Activated CD8-positive, alpha-beta memory T cell treated with anti-CD3 and anti-CD28 coated beads for 4 hours (primary cell): ENCODE measurements at places on chromosomes 6 and 20.
A peak's percentile ranks its signal among the peaks of the same experiment; 100 is the strongest.

GRCh38 chr6:152050451-152051195 is 243.1 kb downstream of the ESR1 start:
- DNase-seq: no peak

DNA sequence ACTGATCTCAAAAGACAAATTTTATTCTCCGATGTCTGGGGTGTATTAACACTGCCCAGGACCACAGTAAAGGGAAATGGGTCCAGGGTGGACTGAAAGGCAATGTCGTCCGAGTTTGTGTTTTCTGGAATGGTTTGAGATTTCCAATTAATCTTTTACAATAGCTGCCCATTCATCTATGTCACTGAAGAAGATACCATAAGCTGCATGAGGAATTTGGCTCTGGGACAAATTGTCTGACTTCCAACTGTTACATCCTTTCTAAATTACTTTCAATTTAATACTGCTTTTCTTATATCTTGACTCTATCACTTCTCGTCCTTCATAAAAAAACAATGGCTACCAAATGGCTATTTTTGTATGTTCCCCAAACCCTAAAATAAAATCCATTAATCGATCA is 130.7 kb upstream of the KCNK16 start:
- no peak for DNase-seq

DNA sequence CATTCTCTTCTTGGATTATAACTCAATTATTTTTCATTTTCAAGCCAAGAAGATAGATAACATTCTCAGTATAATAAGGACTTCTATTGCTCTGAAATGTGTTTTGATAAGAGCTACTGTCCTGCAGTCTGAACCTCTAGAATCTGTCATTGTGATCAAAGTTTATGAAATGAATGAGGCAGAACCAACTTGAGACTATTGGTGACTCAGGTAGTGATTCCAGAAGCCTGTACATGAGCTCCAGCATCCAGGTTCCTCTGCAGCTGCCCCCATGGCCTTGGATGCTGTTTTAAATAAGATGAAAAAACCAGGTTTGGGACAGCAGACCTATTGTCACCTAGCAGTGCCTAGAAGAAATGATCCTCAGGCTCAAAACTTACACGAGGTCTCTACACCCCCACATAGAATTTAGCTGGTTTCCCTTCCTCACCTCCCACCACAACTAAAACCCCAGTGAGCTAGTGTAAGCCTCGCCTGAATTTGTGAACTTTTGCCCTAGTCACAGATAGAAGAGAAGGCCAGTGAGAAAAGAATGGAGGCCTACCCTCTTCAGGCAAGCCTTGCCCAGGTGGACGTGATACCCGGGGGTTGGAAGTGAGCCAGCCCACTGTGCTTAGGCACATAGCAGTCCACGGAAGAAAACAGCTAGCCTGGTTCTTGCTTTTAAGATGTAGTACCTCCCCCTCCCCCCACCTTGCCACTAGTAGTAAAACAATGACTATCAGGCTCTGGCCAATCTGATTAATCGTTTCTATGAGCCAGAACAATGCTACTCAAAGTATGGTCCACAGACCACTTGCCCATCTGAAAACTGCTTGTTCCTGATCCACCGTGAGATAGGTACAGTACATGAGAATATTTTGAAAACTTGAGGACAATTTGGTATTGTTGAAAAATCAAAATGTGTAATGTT is 73.0 kb upstream of the SYNJ2 start:
- no peak for DNase-seq

DNA sequence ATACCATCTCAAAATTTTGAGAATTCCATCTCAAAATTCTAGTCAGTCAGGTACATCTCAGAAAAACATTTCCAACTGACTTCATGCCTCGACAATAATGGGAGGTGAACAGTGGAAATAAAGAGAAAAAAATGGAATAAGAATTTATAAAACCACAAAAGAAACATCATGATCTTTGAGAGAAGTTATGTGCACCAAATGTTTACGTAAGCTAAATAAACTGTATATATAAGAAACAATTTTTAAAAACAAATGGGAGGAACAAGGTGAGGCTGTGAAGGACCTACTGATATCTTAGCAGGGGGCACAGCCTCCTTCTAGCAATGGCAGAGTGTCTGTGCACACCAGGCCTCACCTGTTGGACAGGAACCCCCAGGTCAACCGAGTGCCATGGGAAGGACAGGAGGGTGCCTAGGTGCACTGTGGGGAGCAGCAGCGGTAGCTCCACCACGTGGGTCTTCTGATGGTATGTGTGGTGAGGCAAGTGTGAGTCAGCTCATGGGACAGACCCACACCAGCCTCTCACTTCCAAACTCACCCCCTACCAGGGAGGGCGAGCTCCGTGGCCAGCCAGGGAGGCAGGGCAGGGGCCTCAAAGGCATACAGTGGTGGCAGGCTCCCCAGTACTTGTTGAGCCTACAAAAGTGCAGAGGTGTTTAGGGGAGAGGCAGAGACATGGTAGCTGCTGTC is 23.2 kb downstream of the DIDO1 start:
- no peak for DNase-seq

DNA sequence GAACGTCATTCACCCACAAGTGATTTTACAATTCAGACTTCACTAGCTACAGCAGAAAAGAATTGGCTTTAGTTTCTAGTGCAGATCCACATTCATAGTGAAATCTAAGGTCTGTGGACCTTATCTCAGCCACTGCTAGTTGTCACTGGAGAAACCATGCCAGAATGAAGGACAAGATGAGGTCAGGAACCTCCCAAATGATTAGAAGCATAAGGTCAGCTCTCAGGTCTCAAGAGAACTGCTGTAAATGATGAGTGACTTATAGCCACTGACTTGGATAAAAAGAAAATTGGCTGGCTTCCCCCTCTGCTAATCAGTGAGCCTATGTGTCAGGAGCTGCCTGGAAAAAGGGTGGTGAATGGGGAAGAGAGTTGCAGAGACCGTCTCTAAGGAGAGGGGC is 265.3 kb upstream of the BMP2 start:
- DNase-seq: no peak

DNA sequence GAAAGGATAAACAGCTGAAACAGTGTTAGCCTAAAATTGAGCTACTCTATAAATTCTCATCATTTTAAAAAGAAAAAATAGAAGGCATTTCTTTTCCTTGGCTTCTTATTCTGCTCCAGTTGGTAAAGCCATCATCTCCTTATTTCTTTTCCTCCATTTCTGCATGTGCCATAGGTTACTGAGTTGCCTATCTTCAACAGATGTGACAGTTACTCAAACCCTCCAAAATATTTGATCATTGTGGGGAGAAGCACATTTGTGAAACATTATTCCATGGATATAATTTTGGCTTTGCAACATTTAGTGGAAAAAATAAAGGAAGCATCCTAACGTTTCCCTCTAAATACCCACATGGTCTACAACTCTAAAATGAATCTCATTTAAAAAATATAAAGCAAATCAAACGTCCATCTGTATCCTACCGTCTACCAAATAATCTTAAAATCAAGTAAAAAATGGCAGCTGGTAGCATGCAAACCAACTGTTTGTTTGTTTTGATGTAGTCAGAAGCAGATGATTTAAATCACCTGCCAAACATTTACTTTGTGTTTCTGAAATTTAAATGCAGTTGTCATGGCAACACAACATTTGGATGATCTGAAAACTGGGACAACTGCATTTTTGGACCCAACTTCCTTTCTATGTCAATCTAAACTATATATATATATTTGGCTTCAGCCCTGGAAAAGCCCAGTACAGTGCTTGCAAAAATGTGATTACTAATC is 16.8 kb upstream of the SNX9 start:
- DNase-seq: no peak

- DNase-seq: no peak
Measured at GRCh38 chr6:64064919-64065318, 429.3 kb downstream of the PHF3 start.

- no peak for DNase-seq
Measured at GRCh38 chr6:145214570-145214969, 520.8 kb downstream of the EPM2A start.

- no peak for DNase-seq
Measured at GRCh38 chr6:155455766-155456165, at the start of gene NOX3. NOX3 (minus strand) TSS chr6:155455839; CDS start chr6:155455800, 39 bp downstream.

DNA sequence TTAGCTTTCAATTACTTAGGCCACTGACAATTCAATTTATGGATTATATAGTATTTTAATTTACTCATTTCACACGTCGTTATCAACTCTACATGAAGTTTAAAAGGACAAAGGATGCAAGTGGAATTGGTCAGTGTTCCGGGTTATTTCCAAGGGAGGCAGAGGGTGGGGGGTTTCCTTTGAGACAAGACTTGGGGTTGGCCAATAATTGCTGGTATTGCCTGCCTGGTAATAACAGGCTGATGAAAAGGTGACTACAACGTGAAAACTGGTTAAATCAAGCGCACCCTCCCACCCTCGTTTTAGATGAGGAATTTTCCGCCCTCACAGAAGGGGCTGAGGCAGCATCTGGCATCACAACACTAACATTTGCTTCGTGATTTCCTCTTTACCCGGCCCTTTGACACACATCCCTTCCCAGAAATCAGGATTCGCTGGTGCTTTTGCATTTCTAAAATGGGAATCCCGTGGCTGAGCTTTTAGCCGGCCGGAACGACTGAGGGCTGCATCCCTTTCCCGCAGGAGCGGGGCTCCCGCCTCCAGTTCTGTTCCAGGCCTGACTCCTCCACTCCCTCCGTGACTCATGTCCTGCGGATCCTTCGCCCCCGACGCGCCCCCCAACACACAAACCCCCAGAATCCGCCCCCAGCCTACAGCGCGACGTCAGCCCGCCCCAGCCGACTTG is 999 bp upstream of the PIM1 start:
- peak; percentile 68 for DNase-seq

GRCh38 chr20:3461211-3461771 is 9.5 kb upstream of the ATRN start:
- no peak for DNase-seq

GRCh38 chr6:22766979-22767378 is 197.6 kb downstream of the HDGFL1 start:
- DNase-seq: no peak

DNA sequence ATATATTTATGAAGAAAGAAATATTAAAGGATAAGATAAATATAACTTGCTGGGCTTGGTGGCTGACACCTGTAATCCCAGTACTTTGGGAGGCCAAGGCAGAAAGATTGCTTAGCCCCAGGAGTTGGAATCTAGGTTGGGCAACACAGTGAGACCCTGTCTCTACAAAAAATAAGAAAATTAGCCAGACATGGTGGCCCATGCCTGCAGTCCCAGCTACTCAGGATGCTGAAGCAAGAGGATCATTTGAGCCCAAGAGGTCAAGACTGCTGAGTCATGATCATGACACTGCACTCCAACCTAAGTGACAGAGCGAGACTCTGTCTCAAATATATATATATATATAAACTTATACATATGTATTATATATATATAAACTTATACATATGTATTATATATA is 164.0 kb downstream of the MRPL14 start:
- DNase-seq: no peak

DNA sequence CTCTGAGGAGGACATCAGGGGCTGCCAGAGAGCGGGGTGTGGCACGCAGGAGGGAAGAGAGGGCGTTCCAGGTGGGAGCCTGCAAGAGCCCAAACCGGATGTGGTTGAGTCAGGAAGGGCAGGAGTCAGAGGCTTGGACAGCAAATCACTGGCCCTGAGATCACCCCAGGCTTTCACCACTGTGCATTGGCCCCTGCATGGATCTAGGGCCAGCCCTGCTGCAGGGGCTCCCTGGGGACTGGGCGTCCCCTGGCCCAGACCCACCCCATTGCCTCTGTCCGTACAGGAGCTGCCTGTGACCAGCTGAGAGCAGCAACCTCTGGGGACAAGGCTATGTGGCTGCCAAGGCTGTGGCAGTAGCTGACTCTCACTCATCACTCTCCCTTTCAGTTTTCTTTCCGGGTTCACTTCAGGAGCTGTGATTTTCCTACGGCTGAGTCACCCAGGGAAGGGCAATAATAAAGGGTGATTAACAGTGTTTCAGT is 33.9 kb downstream of the KCNK17 start:
- no peak for DNase-seq

DNA sequence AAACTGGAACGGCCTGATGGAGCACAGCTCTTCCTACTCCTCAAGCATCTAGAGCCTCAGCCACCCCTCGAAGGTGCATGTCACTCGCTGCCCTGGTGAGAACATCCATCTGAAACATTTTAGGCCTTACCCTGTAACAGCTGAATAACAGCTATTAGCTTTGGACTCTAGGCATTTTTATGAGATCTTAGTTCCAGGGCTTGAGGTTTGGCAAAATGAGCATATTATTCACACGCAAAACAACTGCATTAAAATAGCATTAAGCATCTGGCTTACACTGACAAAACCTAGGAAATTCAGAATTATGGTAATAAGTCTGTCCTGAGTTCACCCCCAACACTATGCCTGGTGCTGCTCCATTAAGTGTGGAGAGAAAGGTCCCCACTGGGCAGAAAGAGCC is 56.1 kb downstream of the ADAT2 start:
- DNase-seq: no peak

DNA sequence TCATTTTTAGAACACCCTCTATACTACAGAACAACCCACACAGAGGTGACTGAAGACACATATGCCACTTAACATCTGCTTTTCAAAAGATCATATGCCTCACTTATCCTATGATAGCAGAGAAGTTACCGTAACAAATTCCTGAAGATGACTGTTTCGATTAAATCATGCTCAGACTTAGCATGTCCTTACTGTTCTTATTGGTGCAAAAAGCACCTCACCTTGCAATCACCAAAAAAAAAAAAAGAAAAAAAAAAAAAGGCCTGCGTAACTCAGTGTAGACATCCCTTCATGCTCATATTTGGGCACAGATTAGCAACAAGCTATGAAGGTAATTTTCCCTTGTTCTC is 17.7 kb upstream of the DST start:
- DNase-seq: no peak

DNA sequence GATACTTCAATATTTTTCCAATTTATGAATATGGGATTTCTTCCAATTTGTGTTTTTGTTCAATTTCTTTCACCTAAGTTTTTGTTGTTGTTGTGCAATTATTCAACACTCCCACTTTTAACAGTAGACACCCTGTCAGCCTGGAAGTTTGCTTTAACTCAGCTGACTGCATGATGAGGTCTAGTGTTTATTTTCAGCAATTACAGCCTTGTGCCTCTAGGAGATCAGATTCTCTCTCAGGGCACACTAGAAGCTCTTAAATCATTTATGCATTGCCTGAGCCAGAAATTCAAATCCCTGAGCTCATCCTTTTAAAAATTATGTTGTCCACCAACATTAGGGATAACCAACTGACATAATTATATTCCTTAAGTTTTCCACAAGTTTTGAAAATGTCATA is 85.7 kb downstream of the MRAP2 start:
- DNase-seq: no peak

DNA sequence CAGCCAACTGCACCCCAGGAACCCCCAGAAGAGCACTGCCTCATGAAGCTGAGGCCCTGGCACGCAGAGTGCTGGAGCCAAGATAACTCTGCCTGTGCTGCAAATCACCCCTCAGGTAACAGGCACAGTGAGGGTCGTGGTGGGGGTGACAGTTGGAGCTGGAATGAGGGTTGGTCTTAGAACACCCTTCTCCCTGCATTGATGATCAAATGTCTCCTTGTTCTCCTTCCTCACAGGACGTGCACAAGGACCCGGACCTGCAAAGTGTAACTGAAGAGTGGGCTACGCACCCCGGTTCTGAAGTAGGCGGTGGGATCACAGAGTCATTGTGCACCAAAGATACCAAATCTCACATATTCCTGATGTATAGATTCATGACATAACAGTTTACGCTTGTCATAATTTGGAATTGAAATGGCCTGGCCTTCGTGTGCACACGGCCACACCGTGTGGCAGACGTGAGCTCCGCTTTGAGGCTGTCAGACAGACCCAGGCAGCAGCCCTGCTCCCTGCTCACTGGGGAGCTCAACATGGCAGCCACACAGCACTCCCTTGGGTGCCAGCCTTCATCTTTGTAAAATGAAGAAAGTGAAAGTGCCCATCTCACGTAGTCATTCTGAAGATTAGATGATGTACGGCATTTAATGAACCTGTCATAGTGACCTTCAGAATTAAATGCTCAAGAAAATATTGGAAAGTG is 8.8 kb downstream of the THBS2 start:
- no peak for DNase-seq
